Small intestine (tissue), 16 donors: ENCODE measurements at places on chromosomes 4 and X.

- no peak for DNase-seq
Measured at GRCh38 chr4:185587427-185588161, 52.3 kb upstream of the PDLIM3 start.

- DNase-seq = peak; percentile 65
Measured at GRCh38 chr4:81722290-81722851, 250.7 kb upstream of the RASGEF1B start.

GRCh38 chr4:156686120-156686519 is 285.5 kb downstream of the PDGFC start:
- no peak for DNase-seq

DNA sequence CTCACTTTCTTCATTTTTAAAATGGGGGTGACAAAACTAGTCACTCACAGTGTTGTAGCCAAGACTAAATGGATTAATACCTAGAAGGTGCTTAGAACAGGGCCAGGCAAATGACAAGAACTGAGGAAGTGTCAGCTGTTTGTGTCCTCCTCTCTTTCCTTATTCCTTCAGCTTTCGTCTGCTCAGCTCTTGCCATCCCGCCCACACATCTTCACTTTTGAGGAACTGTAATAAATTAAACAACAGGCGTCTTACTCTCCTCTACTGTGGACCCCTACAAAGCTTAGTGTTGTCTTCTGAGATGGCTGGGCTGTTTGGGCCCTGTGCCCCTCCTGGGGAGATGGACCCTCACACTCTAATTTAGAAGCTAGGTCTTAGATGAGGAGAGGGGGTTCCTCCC is 2.7 kb downstream of the HPSE start:
- DNase-seq = no peak

DNA sequence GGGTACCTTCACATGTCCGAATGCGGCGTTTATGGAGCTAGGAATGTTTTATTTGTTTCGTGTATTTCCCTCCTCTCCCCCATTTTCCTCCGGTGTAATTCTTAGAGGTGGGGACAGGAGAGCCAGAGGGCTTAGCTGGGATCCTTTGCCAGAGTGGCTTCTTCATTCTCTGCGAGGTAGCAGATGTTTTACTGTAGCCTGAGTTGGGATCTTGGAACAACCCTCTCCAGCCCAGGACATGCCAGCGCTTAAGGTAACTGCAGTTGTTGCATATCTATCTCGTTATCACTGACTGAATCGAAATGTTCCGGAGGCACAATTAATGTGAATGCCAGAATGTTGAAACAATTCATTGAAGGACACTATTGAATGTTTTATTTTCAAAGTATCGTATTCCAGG is 59.0 kb upstream of the DYNLT3 start:
- DNase-seq = no peak

DNA sequence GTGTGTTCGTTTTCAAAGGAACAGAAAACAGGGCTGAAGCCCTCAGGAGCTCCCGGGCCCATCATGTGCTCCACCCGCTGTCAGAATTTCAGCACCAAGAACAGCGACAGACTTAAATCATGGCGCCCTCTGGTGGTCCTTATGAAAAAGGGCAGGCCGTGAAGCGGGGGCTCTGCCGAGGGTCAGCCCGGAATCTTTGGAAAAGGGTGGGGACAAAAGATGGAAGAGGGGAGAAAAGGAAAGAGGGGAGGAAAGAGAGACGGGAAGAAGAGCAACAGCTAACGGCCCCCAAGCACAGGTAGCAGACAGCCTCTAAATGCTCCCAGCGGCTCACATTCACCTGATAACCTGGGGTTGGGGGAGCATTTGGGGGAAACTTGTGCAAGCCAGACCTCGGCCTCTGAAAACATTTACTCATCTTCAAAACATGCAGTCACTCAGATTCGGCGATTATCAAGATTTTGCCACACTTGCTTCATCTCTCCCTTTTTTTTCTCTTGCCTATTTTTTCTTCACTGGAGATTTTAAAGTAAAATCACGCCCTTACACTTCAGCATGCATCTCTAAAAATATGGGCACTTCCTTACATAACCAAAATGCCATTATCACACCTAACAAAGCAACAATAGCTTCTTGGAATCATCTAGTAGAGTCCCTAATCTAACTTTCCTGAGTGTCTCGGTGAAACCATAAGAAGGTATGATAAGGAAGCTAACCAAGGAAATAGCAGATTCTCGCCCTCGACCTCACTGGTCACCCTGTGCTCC is 28.1 kb upstream of the MAN2B2 start:
- DNase-seq = peak; percentile 71

DNA sequence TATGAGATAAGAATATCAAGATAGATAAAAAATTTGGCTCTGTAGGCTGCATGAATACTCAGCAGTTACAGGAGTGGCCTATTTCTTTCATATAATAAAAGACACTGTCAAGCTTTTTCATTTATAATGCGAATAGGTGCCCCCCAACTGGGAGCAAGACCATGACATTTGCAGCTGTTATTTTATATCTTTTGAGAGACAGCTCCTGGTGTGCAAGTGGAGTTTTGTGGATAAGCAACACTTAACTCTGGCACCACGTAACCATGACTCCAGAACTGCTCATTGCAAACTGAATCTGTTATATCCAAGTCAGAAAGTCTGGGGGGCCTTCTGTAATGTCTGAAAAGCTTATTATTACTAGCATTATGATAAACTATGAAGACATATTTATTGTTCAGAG is 1372.4 kb downstream of the C4orf33 start:
- no peak for DNase-seq

DNA sequence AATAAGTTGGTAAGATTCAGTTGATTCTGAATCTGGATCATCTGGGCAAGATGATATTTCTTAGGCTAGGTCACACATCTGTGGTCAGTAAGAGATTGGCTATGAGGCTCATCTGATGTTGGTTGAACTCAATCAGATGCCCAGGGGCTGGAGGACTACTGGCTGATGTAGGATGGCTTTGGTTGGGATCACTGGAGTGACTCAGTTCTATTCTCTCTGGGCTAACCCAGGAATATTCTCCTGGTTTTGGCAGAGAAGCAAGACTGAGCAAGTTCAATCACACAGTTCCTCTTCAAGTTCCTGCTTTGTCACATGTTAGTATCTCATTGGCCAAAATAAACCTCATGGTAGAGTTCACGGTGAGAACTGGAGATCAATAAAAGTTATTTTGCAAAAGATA is 902.3 kb upstream of the SLIT2 start:
- DNase-seq = no peak

DNA sequence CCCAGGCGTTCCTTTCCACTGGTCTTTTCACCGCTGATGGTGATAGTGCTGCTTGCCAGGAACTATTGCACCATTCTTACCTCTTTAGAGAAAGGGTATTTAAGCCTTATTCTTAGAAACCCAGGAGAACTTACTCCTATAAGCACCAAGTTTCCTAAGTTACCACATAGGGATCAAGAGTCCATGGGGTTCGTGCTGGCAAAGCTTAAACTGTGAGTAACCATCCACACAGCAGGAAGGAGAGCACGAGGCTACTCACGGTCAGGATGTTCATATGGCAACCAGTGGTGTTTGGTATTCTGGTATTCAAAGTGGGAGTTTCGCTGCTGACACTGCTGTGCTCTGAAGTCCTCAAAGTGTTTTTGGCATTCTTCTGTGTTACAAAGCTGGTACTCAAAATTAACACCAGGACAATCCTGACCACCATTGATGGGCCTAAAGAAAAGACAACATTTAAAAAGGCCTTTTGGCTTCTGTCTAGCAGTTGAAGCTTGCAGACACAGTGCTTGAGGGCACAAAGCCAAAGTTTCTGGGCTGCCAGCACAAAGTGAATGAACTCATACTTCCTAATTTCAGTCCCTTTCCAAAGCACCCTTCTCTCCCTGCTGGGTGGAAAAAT is 256.9 kb downstream of the ADAMTS3 start:
- peak; percentile 5 for DNase-seq

- peak; percentile 30 for DNase-seq
Measured at GRCh38 chrX:123169247-123169901, 14.7 kb upstream of the GRIA3 start.

DNA sequence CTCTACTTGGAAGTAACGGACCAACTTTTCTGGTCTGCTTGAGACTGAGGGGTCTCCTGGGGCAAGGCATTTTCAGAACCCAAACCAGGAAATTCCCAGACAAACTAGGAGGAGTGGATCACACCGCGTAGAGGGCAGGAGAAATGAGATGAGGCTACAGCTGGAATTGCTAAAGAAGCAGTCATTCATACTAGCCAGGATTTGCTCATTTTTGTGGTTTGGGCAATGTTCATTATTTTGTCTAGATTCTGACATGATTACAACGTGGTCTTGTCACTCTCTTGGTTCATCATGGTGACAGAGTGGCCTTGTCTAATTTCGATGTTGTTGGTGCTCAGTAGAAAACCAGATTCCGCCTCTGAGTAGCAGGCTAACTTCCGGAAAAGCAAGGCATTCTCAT is 63.2 kb downstream of the BANK1 start:
- no peak for DNase-seq

DNA sequence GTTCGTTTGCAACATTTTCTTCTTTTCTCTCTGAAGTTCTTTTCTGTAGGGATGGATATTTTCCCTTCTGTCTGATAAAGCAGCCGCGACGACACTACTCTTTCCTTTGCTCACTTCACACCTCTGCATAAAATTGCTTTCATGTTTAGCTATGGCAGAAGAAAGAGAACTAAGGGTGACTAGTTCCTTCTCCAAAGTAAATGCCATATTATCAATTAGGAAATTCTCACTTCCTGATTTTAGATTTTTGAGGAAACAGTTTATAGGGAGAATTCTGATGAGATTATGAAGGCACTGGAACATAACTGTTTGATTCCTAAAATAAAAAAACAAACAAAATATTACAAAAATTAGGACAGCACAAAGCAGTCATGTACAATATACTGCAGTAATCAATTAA is 29.2 kb downstream of the FANCB start:
- no peak for DNase-seq

- DNase-seq = no peak
Measured at GRCh38 chr4:26362745-26363439, 42.1 kb downstream of the RBPJ start.

GRCh38 chr4:127141856-127142255 is 490.9 kb upstream of the INTU start:
- DNase-seq = no peak

DNA sequence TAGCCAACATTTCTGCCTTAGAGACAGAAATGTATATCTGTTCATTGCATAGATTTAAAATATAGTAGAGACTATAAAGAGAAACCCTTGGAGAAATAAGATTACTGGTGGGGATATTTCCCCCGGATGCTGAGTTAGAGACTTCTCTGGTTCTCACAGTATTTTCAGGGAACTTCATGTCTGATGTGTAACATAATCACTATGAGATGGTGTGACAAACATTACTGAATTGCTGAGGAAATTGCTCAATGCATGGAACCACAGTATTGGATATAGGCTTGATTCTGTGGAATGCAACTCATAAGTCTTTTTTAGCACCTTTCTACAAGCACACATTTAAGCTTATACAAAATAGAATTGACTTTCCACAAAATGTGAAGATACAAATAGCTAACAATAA is 152.7 kb downstream of the SOWAHB start:
- no peak for DNase-seq

- peak; percentile 69 for DNase-seq
Measured at GRCh38 chrX:129606918-129607317, 47.8 kb downstream of the APLN start.

DNA sequence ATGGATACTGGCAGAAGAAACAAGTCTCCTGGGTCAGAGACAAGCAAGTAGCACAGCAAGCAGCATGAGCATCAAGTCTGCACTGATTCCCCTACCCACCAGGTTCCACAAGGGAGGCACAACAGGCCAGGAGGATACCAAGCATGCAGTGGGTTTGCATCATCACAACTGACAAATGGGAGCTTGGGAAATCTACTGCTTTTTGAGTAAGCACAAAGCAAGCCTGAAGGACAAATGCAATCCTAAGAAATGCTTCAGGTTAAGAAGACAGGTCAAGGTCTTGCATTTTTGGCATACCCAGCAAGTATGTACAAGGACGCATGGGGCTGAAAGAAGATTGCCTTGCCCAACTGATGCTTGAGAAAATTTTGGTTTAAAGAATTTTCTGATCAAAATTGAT is 279.6 kb downstream of the PDGFC start:
- DNase-seq = no peak

- peak; percentile 16 for DNase-seq
Measured at GRCh38 chrX:261167-261918, 19.8 kb upstream of the PLCXD1 start.

GRCh38 chrX:13373431-13374187 is 53.8 kb upstream of the ATXN3L start:
- no peak for DNase-seq

- no peak for DNase-seq
Measured at GRCh38 chr4:38781854-38782261, 932 bp downstream of the TLR10 start.

- no peak for DNase-seq
Measured at GRCh38 chr4:39410415-39410814, 3.7 kb downstream of the KLB start.

DNA sequence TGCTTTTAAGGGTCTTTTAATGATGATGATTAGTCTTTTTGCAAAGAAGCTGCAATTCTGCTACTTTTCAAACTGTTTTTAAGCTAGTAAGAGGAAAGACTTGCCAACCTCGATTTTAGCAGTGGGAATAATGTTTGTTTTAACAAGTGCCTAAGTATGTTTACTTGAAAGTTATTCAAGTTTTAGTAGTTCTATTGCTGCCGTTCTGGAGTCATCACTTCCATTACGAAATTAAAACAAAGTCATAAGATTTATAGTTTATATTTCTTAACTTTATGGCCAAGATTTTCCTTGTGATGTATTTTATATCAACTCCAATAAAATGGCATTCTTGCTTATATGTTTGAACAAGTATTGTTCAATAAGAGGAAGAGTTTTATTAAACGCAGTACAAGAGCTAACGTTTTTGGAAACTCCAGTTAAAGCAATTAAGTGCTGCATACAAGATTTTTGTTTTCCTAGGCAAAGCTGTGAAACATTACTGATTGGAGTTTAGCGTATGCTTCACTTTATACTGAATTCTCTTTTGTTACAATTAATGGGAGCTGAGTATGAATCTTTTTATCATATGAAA is 211.3 kb downstream of the TENM3 start:
- DNase-seq = no peak

- DNase-seq = no peak
Measured at GRCh38 chr4:173333658-173334084, 487 bp downstream of the HMGB2 start.

- DNase-seq = peak; percentile 52
Measured at GRCh38 chr4:40628888-40629287, 776 bp downstream of the RBM47 start.

GRCh38 chr4:14646831-14647230 is 355.4 kb upstream of the CPEB2 start:
- no peak for DNase-seq

DNA sequence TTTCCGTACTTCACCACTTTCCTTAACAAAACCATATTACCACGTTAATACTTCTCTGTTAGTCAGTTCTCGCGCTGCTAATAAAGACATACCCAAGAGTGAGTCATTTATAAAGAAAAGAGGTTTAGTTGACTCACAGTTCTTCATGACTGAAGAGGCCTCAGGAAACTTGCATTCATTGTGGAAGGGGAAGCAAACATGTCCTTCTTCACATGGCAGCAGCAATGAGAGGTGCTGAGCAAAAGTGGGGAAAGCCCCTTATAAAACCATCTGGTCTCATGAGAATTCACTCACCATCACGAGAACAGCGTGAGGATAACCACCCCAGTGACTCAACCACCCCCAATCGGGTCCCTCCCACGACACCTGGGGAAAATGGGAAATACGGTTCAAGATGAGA is 289.8 kb upstream of the CLNK start:
- DNase-seq = no peak

GRCh38 chrX:10800796-10801195 is 180.4 kb upstream of the MID1 start:
- DNase-seq = no peak

GRCh38 chrX:40945361-40945713 is 139.9 kb upstream of the USP9X start:
- DNase-seq = peak; percentile 78
